Thymus (tissue), 14 donors: ENCODE measurements at places on chromosomes 6 and 20.
A peak's percentile ranks its signal among the peaks of the same experiment; 100 is the strongest.

DNA sequence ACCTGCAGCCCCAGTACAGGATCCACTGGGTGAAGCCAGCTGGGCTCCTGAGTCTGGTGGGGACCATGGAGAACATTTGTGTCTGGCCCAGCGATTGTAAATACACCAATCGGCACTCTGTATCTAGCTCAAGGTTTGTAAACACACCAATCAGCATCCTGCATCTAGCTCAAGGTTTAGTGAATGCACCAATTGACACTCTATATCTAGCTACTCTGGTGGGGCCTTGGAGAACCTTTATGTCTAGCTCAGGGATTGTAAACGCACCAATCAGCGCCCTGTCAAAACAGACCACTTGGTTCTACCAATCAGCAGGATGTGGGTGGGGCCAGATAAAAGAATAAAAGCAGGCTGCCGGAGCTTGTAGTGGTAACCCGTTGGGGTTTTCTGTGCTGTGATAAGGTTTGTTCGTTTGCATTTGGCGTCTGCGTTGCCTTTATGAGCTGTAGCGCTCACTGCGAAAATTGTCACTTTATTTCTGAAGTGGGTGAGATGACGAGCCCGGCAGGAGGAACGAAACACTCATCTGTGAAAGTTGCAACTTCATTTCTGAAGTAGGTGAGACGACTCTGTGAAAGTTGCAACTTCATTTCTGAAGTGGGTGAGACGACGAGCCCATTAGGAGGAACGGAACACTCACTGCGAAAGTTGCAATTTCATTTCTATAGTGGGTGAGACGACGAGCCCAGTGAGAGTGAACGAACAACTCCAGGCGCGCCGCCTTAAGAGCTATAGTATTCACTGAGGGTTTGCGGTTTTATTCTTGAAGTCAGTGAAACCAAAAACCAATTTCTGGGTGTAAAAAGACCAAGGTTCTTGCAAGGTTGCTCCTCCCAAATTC lies 31.1 kb downstream of the SERPINB6 start:
- peak; percentile 63 for DNase-seq

DNA sequence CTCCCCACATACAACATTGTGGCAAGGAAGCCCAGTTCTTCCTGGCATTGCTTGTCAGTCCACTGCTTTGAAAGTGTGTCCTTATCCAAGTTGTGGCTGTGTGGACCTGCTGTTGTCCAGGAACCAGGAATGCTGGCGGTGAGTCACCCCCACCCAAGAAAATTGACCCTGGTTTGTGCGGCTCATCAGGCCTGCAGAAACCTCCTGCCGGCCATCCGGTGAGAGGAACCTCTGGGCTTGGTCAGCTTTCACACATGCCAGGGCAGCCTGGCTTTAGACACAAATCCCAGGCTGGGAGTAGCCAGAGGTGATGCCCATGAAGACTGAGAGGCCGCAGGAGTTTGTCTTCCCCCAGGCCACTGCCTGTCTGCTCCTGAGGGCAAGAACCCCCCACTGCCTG lies 223.6 kb downstream of the TTLL2 start:
- DNase-seq: no peak

DNA sequence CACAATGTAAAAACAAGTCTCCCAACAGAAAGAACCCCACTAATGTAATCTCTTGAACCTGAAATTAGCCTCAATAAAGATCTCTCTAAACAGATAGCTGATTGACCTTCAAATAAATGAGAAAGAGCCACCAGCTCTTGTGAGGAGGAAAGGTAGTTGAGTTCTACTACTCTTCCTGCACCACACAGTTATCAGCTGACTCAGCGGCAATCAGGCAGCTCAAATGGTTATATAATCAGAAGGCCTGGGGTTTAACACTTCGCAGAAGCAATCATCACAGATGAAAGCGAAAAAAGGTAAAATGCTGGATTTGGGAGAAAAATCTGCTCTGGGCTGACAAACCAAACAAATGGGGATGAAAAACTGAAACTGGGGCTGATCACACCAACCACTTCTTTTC lies 91.8 kb downstream of the CHD6 start:
- DNase-seq: no peak

- DNase-seq: no peak
These were observed 3.3 kb upstream of the TREM1 start for GRCh38 chr6:41289815-41290214.

DNA sequence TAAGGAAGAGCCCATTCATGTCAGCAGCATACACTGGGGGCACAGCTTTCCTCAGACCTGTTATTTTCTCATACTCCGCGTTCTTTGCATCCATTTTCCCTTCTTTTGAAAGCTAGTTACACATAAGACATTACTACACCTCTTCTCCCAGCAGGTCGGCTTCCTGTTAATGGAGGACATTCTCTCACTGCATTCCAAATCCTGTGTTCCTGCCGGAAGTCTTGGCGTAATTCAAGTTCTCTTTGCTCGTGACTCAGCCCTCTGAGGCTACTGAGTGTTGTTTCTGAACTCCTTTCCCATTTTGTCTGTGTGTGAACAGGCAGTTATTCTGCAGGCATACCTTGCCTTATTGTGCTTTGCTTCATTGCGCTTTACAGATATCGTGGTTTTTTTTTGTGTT lies 97.5 kb upstream of the ZBTB24 start:
- no peak for DNase-seq

DNA sequence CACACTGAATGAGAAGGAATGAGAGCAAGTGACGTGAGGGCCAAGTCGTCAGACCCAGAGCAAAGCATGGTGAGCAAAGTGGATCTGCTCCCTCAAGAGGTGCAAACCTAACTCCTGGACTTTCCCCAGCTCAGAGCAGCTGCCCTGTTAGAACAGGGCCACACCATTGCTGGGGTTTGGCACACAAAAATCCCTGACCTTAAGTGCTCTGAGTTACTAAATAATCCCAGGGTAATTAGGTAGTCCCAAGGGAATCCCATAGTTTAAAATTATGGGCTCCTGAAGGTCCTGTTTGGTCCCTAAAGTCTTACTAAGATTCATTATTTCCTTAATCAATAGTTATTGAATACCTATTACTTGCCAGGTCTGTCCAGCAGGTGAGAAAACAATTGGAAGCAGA lies 165.1 kb upstream of the TNFAIP3 start:
- no peak for DNase-seq
